B cell (primary cell): ENCODE measurements at places on chromosomes 1 and 21.
A peak's percentile ranks its signal among the peaks of the same experiment; 100 is the strongest.

- no peak for DNase-seq
These were observed 2.8 kb upstream of the FAM131C start for GRCh38 chr1:16076031-16076864.

DNA sequence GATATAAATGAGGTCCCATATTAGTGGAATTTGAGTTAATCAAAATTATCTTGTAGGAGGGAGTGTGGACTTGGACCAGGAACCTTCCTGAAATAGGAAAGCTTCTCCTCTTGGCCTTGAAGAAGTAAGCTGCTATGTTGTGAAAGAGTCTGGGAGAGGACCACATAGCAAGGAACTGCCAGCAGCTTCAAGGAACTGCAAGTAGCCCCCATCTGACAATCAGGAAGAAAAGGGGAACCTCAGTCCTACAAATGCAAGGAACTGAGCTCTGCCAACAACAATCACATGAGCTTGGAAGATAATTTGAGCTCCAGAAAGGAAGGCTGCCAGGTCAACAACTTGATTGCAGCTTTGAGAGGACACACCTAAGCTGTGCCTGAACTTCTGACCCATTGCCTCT is 8.2 kb upstream of the PRMT6 start:
- no peak for DNase-seq

DNA sequence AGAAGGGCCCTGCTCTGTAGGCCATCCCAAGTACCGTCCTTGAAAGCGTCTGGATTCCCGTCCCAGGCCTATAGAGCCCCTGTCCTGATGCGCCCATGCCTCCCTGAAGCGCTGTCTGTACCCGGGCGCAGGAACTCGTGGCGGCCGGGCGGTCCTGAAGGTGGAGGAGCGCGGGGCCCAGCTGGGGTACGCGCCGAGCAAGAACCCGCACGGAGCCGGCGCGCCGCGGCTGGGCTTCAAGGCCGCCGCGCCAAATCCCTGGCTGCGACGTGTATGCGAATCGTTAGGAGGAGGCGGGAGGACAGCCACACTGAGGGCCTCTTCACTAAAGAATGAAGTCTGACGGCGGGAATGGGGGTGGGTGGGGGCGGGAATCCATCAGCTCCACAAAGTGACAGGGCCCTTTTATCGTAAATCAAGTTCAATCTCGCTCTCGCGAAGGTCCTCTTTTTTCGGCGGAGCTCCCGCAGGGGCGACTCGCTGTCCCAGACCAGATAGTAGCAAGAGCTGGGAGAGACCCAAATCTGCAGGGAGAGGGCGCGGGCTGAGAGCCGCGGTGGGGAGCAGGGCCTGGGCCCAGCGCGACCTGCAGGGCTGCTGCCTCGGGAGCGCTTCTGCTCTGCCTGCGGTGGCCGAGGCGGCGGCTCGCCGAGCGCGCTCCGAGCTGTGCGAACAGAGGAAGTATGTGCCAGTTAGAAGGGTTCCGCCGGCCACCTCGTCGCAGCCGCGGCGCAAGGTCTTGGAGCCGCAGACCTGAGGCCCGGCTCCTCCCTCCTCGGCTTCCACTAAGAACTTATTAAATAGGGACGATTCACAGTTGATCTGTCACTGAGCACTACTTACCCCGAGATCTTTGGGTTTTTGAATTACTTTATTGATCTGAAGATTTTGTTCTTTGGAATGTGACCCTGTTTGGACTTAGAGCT is 10.4 kb downstream of the BARHL2 start:
- DNase-seq = peak; percentile 57

- no peak for DNase-seq
These were observed 65.7 kb downstream of the TLR5 start for GRCh38 chr1:223077247-223077833.

DNA sequence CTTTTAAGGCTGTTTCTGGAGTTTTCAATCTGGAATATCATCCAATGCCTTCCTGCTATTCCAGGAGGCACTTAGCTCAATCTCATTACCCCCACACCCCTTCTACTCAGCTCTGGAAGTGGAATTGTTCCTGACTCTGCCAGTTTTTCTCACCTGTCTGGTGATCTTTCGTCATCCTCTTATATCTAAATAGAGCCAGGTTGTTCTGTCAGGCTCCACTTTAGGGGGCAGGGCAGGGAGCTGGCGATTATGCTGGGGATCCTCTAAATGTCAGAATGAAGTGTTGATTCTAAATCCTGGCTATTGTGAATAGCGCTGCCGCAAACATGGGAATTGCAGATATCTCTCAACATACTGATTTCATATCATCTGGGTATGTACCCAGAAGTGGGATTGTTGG is 63.6 kb upstream of the ETV3 start:
- DNase-seq = no peak

GRCh38 chr1:58649555-58649954 is 50.3 kb downstream of the MYSM1 start:
- no peak for DNase-seq

GRCh38 chr1:118871582-118872171 is 116.5 kb downstream of the TBX15 start:
- no peak for DNase-seq

DNA sequence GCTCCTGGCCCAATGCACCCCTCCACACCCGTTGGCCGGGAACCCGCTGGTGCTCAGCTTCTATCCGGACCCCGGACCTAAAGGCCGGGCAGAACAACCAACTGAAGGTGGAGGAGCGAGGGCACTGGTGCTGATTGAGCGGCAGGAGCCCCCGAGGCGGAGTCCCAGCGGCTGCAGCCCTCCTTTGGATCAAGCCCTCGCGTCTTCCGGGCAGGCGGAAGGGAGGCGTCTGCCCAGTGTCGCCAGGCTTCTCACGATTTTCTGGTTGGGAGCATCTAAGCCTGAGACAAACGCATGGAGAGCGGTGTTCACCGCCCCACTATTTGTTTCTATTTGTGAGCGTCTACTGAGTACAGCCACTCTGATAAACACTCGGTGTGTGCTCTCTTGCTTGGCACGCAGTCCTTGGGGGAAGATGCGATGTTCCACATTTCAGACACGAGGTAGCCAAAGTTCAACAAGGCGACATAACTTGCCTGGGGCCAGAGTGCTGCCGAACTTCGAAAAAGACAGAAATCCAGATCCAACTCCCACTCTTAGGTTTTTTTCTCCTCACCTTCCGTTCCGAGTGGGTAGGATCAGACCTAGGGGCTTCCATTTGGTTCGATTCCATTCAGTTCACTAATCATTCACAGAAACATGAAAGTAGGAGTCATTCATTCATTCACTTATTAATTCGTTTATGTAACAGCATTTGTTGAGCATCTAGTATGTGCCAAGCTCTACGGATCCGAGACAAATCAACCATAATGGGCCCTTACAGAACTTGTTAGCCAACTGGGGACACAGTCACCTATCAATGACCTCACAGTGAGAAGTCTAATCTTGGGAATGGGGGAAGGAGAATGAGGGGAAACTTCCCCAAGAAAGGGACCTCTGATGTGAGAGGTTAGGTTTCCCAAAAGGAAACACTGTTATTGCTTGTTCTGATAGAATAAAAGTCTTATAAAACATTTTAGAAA is 4.9 kb upstream of the DMRTA2 start:
- peak; percentile 32 for DNase-seq

DNA sequence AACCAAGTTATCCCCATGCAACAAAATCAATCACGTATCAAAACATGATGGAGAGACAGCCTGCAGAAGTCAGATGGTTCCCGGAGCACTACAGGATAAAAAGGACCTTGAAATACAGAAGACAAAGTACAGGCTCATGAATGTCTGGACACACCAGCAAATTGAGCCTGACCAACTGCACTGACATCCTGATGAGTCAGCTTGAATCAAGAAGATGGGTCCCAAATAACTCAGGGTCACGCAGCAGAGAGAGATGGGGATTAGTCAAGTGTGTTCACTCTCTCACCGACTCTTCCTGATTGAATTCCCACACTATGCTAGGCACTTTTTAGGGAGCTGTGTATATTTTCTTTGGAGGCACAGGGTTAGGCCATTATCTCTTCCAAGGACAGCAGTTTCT is 71.1 kb upstream of the DIRAS3 start:
- no peak for DNase-seq

- no peak for DNase-seq
These were observed 23.2 kb downstream of the PMVK start for GRCh38 chr1:154913273-154913672.

- DNase-seq = no peak
These were observed 20.5 kb downstream of the OLFML3 start for GRCh38 chr1:113999799-114000198.

DNA sequence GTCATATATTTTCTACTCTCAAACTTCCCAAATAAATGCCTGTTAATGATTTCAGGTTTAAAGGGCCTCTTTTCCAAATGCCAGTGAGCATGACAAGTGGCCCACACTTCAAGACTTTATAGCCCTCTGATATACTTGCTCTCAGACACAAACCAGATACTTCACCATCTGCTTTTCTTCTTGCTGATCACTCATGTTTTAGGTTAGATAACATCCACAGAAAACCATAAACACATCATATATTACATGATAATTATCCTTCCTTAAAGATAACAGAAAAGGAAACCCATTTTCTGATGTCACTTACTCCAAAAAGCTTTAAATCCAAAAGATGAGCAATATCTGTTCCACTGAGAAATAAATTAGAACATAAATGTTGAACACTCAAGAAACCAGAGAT is 723.5 kb downstream of the LTN1 start:
- DNase-seq = no peak

DNA sequence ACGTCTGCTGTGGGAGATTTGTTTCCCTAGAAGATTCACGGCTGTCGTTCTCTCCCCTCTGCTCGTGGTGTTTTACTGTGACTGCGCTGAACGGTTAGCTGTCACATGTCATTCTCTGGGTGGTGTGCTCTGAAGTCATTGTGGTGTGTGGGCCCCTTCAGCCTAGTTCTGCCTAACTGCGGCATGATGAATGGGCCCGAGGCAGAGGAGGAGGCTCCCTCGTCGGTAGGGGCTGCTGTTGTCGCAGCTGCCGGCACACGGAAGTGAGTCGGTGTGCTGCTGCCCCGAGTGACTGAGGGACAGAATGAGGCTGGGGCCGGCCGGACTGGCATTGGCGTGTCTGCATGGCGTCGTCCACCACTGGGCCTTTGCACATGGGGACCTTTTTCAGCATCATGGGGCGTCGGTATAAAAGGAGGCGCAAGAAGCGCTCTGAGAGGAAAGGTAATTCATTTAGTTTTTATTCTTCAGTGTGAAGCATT is 77.9 kb downstream of the ADARB1 start:
- peak; percentile 82 for DNase-seq

DNA sequence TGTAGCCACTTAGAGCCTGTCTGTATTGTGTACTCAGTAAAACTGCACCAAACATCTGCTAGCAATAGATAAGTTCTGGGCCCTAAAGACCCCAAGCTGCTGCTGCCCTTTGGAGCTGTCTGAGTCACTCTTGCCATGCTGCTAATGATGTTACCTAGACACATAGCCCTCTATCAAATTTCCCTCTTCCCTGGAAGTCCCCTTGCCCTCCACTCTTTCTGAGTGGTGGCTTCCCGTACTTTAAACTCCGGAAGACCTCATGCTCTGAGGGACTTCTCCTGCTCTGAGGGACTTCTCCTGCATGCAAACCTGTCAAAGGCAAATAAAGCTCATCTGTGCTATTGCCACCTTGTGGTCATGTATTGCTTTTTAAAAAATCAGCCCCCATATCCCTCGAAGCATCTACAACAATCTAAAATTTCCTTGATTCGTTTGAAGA is 34.0 kb downstream of the FH start:
- DNase-seq = peak; percentile 29

DNA sequence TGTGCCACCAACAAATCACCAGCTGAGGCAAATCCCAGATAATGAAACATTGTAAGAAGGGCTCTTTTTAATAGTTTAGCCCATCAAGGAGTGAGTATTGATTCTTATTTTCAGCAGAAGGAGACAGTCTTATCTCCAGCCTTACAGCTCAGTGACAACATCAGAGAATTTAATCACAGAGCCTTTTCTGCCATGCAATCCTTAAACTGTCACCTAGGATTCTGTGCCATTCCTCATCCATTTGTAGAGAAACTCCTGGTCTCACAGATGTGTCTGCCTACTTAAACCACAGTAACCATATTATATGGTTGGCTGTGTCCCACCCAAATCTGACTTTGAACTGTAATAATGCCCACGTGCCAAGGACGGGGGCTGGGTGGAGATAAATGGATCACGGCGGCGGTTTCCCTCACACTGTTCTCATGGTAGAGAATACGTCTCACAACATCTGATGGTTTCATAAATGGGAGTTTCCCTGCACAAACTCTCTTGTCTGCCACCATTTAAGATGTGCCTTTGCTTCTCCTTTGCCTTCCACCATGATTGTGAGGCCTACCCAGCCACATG is 217.7 kb downstream of the RERE start:
- no peak for DNase-seq

- DNase-seq = peak; percentile 59
These were observed 3.2 kb downstream of the SLC2A1 start for GRCh38 chr1:42955311-42956063.

- DNase-seq = no peak
These were observed 16.0 kb downstream of the PFKFB2 start for GRCh38 chr1:207069061-207069460.

GRCh38 chr21:35540950-35541638 is 492.0 kb upstream of the RUNX1 start:
- DNase-seq = no peak

DNA sequence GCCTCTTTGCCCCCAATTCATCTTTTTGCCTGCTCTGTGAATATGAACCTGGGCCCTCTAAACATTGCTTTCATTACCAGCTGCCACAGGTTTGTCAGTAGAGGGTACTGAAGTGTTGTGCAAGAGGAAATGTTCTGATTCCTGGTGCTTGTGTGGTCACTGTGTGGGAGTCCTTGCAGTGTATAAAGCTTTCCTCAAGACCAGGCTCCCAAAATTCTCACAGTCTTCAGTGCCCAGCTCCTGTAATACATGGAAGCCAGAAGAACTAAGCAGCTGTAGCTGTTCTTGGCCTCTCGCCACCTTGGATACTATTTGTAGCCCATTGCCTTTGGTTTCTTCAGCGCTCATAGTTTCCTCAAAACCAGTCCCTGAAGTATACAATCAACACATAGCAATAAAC is 1046.2 kb downstream of the BRINP3 start:
- no peak for DNase-seq

DNA sequence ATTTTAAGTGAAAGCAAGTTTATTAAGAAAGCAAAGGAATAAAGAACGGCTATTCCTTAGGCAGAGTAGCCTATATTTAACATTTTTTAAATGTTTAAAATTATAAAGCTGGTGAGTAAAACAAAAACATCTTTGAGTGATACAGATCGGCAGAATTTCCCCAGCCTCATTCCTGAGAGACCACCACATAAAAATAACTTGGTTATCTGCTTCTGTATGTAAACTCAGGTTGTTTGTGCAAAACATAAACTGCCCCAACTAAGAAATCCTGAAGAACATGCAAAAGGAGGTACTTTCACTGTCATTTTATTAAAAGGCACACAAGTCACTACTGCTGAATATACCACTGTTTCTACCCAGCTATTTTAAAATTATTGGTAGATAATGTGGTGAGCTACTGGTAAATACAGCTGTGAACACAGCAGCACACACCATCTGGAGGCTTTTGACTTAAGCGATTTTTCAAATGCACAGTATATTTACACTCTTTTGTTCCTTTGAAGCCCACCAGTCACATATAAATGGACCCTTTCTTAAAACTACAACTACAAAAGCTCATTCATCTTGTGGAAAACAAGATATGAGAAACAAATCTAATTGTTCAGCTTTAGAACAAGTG is 119.3 kb downstream of the RERE start:
- no peak for DNase-seq
